ENCODE measurements at places on chromosomes 16 and 17.

GRCh38 chr17:4412933-4413831 is 20.6 kb upstream of the SPNS3 start:
- peak; percentile 89 for DNase-seq

GRCh38 chr17:80430446-80431245 is 15.7 kb downstream of the ENDOV start:
- no peak for DNase-seq

DNA sequence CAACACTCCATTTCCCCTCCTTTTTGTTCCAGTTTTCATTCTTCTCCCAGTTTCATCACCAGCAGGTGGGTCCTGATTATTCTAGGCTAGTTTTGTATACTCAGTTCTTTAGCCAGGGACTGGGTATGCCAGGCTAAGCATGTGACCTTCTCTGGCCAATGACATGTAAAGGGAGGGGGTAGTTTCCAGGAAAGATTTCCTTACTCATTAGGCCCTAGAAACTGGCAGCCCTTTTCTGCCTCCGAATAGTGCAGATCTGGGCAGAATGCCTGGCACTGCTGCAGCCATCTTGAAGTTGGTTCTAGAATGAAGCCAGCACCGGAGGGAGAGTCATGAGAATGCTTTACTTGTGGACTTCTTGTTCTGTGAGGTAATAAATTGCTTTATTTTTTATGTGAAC is 126.9 kb upstream of the AXIN2 start:
- DNase-seq: no peak

DNA sequence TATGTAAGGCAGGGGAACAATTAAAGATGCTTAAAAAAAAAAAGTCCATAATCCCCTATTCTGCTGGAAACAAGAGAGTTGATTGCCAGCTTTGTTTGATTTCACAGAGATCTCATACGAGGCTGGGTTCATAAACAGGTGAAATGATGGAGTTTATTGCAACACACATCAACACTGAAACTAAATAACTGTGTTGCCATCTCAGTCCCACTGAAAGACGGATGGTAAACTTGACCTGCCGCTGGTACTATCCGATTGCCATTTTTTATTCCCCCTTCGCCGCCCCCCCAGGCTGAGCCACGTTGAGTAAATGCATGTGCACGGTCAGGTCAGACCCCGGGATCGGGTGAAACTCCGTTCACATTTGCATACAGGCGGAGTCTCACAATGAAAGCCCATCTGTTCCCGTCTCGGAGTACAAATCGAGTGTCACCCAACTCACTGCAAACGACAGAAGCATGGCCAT is 119.2 kb downstream of the SKAP1 start:
- DNase-seq: no peak

GRCh38 chr16:57760357-57761160 is 25.0 kb downstream of the KATNB1 start:
- no peak for DNase-seq

DNA sequence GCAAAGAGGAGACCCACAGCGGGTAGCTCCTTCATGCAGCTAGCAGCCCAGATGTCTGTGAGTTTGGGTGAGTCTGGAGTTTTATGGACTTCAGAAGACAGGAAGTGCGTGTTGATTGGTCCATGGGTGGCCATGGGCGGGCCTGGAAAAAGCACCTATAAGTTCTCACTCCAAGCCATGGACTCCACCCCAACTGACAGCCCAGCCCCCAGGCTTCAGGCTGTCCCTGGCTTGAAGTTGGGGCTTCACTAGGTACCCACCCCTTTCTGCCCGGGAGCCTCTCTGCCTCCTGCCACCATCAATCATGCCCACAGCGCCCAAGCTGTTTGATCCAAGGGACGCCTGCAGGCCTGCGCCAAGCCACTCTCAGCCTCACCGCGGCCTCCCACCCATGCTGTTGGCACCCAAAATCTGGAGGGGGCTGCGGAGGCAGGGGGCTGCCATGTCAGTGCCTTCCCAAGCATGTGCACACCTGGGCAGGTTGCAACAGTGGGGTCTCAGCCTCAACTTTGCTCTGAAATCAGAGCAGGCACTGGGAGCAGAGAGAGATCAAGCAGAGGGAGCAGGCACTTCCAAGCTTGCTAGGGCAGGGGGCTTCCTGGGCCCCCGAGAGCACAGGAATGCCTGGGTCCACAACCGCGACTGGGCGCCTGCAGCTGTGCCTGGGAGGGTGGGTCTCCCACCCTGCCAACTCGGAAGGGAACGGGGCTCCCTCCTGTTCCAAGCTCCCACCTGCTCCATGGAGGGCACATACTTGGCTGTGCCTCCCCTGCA is 1503.7 kb downstream of the CDH11 start:
- DNase-seq: no peak

- DNase-seq: peak; percentile 85
These were observed at the start of gene NAGLU for GRCh38 chr17:42536048-42536371. Gene NAGLU, plus strand, starts transcription at chr17:42536241. Its CDS starts 32 bp downstream, at chr17:42536273.

- DNase-seq: no peak
These were observed 154.1 kb upstream of the CDC42EP4 start for GRCh38 chr17:73465953-73466230.

GRCh38 chr17:27631411-27631760 is 398 bp downstream of the LGALS9 start:
- no peak for DNase-seq

DNA sequence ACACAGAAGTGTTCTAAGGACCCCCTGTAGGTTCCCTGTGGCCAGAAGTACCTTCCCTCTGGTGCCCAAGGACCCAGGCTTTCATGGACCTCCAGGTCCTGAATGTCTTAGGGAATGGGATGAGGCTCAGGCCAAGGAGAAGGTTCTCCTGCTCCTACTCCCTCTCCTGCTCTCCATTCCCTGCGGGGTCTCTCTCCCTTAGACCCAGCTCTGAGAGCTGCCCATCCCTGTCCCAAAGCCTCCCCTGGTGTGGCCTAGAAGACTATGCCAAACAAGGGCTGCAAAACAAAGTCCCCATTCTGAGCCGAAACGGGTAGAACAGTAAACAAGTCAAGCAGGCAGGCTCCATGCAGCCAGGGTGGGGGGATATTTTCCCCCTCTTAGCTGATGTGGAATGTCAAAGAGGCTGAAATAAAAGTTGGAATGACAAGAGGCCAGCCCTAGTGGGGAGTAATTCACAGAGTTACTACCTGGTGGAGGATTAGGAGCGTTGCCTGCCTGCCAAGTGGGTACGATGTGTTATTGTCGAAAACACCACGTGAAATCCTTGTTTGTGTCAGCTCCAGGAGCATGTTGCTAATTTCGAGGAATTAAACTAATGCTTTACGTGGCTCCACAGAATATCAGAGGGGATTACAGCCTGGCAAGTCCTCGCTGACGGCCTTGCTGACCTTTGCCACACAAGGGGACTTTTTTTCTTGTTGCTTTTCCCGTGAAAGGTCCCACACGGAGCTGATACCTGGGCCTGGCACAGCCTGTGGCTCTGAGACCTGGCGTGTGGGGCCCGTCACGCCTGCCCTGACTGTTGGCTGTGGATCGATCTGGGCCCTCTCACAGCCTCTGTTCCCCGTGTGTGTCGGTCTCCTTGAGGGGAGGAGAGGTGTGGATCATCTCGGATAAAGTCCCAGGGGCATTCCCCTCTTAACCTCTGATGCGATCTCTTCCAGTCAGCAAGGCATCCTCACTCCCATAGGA is 2.9 kb downstream of the WFIKKN2 start:
- DNase-seq: no peak

- DNase-seq: no peak
These were observed 406.6 kb upstream of the EEF2KMT start for GRCh38 chr16:5504064-5504781.

DNA sequence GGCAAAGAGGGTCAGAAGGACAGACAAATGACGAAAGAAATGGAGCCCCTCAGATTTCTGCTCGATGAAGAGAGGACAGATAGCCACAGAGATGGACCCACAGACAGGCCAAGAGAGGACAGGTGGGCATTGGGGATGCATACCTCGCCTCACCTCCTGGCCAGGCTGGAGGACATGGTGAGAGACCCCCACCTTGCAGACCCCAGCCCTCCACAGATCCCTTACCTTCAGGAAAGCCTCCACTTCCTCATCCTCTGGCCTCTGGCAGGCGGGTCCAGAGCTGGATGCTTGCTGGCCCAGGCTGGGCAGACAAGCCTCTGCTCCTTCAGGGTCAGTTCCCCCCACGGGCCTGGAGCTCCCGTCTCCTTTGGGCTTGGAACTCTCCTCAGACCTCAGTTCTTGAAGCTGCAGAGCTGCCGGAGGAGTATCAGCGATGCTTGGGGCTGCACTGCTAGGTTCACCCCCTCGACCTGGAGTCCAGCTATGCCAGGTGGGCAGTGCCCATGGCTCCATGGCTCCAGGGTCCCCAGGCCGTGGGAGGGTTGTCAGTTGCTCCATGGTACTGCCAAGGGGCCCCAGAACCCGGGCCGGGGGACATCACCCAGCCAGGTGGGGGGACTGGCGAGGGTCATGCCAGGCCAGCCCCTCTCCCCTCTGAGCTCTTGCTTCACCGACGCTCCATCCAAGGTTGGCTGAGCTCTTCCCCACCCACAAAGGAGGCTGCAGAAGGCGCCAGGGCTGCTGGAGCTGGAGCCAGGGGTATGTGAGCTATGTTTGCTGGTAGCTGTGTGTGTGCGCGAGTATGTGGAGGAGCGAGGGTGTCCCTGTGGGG is 1.0 kb downstream of the TSPOAP1 start:
- DNase-seq: no peak

- DNase-seq: no peak
These were observed 27.9 kb downstream of the CACNA1H start for GRCh38 chr16:1180549-1181403.

DNA sequence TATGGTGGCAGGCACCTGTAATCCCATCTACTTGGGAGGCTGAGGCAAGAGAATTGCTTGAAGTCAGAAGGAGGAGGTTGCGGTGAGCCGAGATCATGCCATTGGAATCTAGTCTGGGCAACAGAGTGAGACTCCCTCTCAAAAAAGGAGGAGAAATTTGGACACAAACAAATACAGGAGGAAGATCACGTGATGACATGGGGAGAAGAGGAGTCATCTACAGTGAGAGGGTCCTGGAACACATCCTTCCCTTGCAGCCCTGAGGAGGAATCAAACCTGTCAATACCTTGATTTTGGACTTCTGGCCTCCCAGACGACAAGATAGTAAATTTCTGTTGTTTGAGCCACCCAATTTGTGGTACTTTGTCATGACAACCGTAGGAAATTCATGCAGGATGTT is 671.9 kb upstream of the EEF2KMT start:
- DNase-seq: no peak

DNA sequence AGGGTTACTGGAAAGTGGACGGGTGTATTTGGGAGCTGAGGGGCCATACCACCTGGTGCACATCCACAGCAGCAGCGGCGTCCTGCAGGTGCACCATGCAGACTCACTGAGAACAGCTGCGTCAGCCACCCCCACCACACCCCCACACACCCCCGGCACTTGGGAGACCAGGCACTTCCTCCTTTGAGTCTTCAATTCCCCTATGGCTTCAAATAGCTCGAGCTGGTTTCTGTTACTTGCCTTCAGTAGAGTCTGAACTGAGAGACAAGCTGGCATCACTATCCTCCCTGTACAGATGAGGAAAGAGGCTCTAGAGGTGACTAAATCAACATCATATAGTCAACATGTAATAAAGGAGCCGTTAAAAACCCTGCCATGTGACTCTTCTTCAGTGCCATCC is 15.4 kb downstream of the CUEDC1 start:
- no peak for DNase-seq

- DNase-seq: no peak
These were observed 35.8 kb downstream of the SRCIN1 start for GRCh38 chr17:38569701-38570512.

- no peak for DNase-seq
These were observed 121.3 kb upstream of the GSE1 start for GRCh38 chr16:85491798-85492294.

DNA sequence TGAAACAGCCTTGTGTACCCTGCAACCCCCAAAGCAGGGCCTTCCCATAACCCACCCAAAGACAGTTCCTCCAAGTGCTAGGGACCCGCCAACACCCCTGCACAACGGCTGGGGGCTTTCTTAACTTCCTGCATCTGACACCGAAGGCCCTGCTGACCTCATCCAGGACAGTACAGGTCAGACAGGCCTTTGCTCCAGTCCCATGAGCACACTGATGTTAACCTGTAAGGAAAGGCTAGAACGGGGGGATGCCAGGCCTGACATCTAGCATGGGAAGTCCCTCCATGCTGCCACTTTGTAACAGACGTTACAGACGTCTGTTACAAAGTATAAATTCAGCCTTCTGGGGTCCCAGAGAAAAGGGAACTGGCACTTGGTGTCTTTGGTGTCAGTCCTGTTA is 369.1 kb downstream of the CPPED1 start:
- no peak for DNase-seq

GRCh38 chr16:80372341-80372740 is 168.5 kb upstream of the DYNLRB2 start:
- DNase-seq: no peak

Data from stimulated activated CD4-positive, alpha-beta T cell treated with anti-CD3 and anti-CD28 coated beads, Interleukin-1b, Interleukin-23, amount 100 ng/mL, for 48 hours (primary cell).